ENCODE measurements at places on chromosomes 13 and 19. TPM values are rescaled to one million over a fixed set of nuclear protein-coding genes. Genes with fewer than 3 reads are reported as not detected.

DNA sequence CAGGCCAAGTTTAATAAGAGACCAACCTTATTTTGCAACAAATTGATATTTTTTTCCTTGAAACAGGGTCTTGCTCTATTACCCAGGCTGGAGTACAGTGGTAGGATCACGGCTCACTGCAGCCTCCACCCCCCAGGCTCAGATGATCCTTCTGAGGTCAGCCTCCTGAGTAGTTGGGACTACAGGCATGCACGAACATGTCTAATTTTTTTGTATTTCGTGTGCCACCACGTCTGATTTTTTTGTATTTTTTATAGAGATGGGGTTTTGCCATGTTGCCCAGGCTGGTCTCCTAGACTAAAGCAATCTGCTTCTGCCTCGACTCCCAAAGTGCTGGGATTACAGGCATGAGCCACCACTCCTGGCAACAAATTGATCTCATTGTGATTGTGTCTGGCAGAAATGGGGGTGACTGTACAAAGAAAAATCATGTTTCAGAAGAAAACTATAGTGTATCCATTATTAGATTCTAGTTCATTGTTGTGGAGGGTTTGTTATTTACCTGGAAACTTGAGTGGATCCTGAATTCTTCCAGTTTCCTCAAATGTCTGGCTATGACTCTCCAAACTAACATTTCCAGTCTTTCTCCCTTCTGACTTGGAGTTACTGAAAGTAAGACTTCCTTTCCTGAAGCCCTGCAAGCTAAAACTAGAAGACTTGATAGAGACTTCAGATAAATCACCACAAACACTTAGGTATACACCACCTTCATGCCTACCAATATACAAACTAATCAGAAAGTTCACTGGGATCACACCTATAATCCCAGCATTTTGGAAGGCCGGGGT is 17.3 kb upstream of the AKT2 start:
- no peak for DNase-seq

DNA sequence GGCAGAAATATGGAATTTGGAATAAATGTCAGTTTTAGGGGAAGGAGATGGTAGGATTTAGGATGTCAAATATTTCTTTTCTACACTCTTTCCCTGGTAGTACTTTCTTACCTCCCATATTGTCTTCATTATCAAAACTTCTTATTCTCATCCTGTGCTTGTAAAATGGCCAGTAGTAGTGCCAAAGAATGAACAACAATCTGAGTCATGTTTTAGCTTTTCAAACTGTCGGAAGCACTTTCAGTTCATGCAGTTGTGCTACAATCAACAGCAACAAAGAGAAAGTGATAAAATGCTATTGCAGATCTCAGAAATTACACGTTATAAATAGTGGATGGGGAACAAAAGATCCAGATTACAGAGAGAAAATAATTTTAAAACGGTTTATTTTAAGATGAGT is 193.7 kb upstream of the RXFP2 start:
- DNase-seq = no peak

C5AR1 gene
- total RNA-seq = 4.6 TPM

NCR1 gene
- total RNA-seq = not detected

TPTE2 gene
- not detected for total RNA-seq

All from right atrium auricular region (tissue), 2 donors.